ENCODE measurements at places on chromosomes 11 and 22. TPM values are rescaled to one million over a fixed set of nuclear protein-coding genes. Genes with fewer than 3 reads are reported as not detected.

DNA sequence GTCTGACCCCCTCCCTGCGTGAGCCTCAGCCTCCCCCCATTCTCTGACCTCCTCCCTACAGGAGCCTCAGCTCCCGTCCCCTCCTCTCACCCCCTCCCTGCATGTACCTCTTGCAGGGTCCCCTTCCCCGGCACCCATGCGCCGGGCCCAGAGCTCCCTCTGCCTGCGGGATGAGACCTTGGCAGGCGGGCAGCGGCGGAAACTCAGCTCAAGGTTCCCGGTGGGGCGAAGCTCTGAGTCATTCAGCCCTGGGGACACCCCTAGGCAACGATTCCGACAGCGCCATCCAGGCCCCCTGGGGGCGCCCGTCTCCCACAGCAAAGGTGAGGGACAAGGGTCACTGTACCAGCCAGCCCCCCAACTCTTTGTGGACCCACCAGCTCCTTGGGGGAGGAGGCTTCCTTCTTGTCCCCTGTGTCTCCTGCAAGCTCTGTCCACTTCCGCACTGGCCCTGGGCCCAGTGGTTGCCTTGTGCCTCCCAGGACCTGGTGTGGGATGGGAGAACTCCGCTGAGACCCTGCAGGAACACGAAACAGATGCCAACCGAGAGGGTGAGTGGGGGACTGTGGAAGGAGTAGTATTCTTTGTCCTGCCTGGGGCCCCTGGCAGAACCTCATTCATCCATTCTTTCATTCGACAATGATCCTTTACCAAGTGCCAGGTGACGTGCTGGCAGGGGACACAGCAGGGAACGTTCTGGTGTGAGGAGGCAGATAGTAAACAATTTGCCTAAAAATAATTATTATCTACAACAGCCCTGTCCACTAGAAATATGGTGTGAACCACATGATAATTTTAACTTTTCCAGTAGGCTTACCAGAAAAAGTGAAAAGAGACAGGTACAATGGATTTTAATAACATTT lies 3.7 kb upstream of the RPS6KA4 start:
- DNase-seq, result no peak

- no peak for DNase-seq
These were observed 365.0 kb downstream of the TBC1D22A start for GRCh38 chr22:47127441-47127871.

GRCh38 chr22:28570696-28571373 lies 108.8 kb downstream of the TTC28 start:
- no peak for DNase-seq

The HOATZ gene
- polyA plus RNA-seq, result not detected

The OR6T1 gene
- not detected for polyA plus RNA-seq

The PARVG gene
- 77.8 TPM for polyA plus RNA-seq

The GRM5 gene
- polyA plus RNA-seq, result not detected

The PLAAT4 gene
- polyA plus RNA-seq, result 464 TPM

The CYTH4 gene
- polyA plus RNA-seq, result 60.8 TPM

The PCF11 gene
- 22.5 TPM for polyA plus RNA-seq

The FAM180B gene
- polyA plus RNA-seq, result not detected

Data from naive thymus-derived CD8-positive, alpha-beta T cell (primary cell).